ENCODE measurements at places on chromosomes 5 and 9.

- DNase-seq = no peak
These were observed 6.9 kb downstream of the MRPS27 start for GRCh38 chr5:72313141-72313540.

DNA sequence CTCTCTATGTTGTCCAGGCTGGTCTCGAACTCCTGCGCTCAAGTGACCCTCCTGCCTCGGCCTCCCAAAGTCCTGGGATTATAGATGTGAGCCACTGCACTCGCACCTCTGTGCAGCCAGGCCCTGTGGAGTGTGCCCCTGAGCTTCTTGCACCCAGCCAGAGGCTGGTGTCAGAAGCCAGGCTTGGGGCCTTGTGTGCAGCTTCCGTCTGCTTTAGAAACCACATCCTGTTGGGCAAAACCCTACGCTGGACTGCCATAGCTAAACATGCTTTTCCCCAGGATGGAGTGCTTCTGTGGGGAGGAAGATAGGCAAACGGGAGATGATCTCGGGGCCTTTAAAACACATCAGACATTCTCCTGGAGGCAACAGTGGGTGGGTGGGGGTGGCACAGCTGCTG, 40.1 kb downstream of the PRRT1B start:
- peak; percentile 36 for DNase-seq

GRCh38 chr5:153445875-153446579, 44.4 kb upstream of the GRIA1 start:
- DNase-seq = no peak

GRCh38 chr5:54446379-54446732, 9.1 kb upstream of the HSPB3 start:
- no peak for DNase-seq

DNA sequence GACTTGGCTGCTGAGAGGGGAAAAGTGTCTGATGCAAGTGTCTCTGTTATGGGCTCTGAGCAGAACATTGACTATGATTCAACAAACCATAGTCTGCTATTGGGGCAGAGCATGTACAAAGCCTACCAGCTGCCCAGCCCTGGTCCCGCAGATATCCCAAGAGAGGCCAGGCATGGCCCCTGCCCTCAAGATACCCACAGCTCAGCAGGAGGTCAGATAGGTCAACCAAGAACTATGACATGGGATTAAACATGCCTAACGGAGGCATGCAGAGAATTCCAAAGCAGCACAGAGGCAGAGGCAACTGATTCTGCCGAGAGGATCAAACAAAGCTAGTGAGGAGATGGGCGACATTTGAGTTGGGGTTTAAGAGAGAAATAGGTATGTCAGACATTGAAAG, 39.9 kb upstream of the CPLX2 start:
- DNase-seq = no peak

GRCh38 chr5:145976431-145977155, 40.2 kb downstream of the SH3RF2 start:
- DNase-seq = no peak

DNA sequence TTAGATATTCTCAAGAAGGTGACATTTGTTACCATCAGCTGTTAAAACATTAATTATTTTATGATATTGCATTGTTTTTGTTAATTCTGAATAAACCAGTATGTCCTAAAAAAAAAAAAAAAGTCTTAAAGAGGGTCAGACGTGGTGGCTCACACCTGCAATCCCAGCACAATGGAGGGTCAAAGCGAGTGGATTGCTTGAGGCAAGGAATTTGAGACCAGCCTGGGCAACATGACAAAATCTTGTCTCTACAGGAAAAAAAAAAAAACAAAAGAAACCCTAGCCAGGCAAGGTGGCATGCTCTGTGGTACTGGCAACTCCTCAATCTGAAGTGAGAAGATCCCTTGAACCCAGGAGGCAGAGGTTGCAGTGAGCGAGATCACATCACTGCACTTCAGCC, 46.8 kb downstream of the CYLC2 start:
- DNase-seq = no peak

- no peak for DNase-seq
These were observed 11.5 kb downstream of the HMGCS1 start for GRCh38 chr5:43301653-43302091.

- DNase-seq = no peak
These were observed 405.3 kb downstream of the TLE4 start for GRCh38 chr9:79977074-79977435.

- DNase-seq = peak; percentile 34
These were observed 12.1 kb downstream of the PDCL start for GRCh38 chr9:122816163-122816867.

GRCh38 chr9:124739360-124739759, 31.8 kb downstream of the NR6A1 start:
- no peak for DNase-seq

DNA sequence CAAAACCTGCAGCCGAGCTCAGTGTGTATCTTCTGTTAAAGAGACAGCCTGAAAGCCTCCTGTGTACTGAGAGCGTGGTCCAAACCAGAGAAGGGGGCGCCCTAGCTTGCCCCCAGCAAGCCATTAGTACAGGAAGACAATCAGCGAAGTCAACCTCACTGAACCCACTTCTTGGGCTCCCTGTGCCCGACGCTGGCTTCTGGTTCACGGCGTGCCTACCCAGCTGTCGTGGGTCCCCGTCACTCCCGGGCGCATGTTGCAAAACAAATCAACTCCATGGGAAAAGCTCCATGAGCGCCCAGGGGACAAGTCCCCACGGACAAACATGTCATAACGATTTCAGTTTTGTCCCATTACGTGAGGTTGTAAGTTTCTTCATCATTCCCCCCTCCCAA, 326.9 kb downstream of the SH3GL2 start:
- DNase-seq = no peak

GRCh38 chr9:357560-357959, 142.9 kb downstream of the DOCK8 start:
- no peak for DNase-seq

GRCh38 chr9:94801681-94802080, 75.2 kb downstream of the AOPEP start:
- DNase-seq = no peak

DNA sequence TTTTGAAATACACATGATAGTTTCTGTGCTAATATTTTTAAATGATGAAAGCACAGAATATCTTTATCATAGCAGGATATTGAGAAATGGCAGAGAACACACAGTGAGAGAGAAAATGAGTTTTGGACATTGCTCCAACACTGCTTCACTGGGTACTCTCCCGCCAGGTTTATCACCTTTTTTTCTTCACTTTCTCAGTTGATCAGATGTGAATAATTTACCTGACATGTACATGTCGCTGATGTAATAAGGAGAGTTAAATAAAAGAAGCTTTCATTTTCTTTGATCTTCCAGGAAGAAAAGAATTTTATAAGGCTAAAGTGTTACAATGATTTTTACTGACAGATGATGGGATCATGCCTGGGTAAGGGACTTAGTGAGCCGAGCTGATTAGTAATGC, 134.5 kb downstream of the ALDH1A1 start:
- no peak for DNase-seq

- DNase-seq = peak; percentile 16
These were observed 41.0 kb upstream of the MTAP start for GRCh38 chr9:21761309-21761901.

- no peak for DNase-seq
These were observed 1061.7 kb upstream of the WWC1 start for GRCh38 chr5:167229751-167230150.

DNA sequence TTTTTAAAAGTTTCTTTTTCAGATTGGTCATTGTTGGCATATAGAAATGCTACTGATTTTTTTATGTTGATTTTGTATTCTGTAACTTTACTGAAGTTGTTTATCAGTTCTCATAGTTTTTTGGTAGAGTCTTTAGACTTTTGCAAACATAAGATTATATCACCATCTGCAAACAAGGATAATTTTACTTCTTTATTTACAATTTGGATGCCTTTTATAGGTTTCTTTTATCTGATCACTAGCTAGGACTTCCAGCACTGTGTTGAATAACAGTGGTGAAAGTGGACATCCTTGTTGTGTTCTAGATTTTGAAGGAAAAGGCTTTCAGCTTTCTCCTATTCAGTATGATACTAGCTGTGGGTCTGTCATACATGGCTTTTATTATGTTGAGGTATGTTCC, 170.3 kb downstream of the WDR70 start:
- no peak for DNase-seq

- no peak for DNase-seq
These were observed 299.4 kb downstream of the ZSWIM6 start for GRCh38 chr5:61631438-61631941.

- DNase-seq = no peak
These were observed 284.5 kb downstream of the SH3GL2 start for GRCh38 chr9:17863213-17863883.

DNA sequence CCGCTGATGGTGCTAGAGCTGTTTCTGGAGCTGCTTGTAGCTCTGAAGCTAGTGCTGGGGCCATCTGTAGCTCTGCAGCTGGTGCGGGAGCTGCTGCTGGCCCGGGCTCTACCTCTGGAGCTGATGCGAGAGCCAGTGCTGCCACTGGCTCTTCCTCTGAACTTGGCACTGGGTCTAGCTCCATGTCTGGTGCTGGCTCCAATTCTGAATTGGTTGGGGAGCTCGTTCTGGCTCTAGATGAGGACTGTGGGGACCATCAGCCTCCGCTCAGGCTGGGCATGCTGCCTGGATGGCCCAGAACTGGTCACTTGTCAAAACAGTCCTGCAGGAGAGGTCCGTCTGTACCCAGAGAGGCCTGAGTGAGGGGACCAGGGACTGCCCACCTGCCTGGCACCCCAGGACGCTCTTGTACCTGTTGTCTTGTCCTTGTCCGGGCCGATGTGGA, 21.5 kb downstream of the OBP2B start:
- DNase-seq = no peak

- DNase-seq = no peak
These were observed 31.8 kb upstream of the PWWP2A start for GRCh38 chr5:160151017-160151416.

GRCh38 chr5:3282841-3283240, 312.8 kb upstream of the IRX1 start:
- no peak for DNase-seq

- no peak for DNase-seq
These were observed 7.3 kb downstream of the RNF14 start for GRCh38 chr5:141976176-141976575.

DNA sequence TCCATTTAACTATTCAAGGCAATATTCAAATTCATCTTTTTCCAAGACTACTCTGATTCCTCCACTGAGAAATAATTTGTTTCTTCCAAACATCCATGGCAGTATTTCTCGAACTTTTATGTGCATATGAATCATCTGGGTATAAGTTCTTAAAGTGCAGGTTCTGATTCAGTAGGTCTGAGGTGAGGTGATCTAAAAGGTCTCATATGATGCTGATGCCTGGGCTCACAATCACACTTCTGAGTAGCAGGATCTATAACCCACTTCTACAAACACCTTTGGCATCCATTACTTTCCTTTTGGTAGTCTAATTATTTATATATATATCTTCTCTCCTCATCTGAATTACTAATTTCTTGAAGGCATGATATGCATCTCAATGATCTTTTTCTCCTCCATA, 7.2 kb downstream of the ERP44 start:
- DNase-seq = no peak

- no peak for DNase-seq
These were observed 37.8 kb downstream of the GABRP start for GRCh38 chr5:170821257-170821800.

DNA sequence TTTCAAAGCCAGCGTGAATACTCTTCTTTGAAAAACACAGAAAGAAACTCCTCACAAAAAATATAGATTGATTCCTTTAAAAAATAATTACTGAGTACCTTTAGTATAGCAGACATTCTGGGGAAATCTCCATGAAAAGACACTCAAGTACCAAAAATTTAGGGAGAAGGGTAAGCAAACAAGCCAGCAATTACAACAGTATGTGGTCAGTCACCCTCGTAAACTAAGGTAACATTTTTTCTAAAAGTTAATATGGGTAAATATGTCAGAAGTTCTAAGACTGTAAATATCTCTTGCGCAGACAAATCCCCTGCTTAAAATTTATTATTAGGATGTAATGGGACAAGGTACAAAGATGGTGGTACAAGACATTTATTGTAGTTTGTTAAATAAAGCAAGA, 102.0 kb upstream of the PTGER4 start:
- no peak for DNase-seq

DNA sequence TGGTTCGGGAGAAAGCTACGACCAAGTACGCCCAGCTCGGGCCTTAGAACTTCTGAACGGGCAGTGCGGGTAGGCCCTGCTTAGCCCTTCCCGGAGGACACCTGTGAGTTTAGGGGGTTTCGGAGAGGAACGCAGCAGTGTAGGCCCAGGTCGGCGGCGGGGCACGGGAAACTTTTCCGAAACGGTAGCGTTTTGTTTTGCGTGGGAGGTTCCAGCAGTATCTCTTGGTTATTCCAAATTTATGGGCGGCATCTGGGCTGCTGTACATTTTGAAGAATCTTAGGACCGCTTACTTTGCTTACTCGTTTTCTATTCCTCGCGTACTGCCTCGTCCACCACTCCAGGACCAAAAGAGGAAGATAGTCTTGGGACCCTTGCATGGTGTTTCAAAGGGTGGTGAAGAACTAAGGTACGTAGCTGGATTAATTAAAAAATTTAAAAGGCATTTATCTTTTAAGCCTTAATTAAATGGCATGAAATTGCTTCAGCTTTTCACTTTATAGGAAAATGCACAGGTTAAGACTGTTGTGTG, 492 bp downstream of the TENT2 start:
- DNase-seq = no peak

DNA sequence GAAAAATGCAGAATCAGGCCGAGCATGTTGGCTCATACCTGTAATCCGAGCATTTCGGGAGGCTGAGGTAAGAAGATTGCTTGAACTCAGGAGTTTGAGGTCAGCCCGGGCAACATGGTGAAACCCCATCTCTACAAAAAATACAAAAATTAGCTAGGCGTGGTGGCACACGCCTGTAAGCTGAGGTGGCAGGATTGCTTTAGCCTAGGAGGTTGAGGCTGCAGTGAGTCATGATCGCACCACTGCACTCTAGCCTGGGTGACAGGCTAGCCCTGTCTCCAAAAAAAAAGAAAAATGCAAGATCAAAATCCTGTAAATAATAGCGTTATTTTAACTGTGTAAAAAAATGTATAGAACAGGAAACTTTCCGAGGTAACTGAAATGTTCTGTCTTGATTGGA, 39.4 kb downstream of the RNF44 start:
- DNase-seq = no peak

DNA sequence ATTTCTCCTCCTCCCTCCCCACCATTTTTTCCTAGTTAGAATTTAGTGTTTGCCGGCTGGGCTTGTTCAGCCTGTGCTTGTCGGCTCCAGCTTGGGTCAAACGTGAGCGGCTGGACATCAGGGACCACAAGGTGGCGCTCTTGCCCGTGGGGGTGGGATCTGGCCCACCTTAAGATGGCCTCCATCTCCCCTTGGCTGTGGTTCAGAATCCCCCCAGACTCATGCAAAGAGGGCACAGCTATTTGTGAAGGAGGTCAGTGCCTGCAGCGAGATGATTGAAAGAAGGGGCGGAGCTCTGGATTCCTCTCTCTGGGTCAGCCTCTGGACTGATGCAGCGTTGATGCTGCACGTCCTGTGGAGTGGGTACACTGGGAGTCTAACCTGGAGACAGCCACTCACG, 283.3 kb upstream of the TUT7 start:
- DNase-seq = peak; percentile 28

GRCh38 chr9:95516734-95517558, at the start of gene PTCH1:
TSS of gene PTCH1 (minus strand) at chr9:95516971.
- peak; percentile 55 for DNase-seq

GRCh38 chr5:109611505-109611904, 78.2 kb upstream of the MAN2A1 start:
- no peak for DNase-seq

GRCh38 chr9:128732576-128732975, 8.6 kb upstream of the ZDHHC12 start:
- DNase-seq = no peak

- no peak for DNase-seq
These were observed 88.8 kb upstream of the PITX1 start for GRCh38 chr5:135122797-135123196.

GRCh38 chr5:3835811-3836210, 240.2 kb downstream of the IRX1 start:
- no peak for DNase-seq

Measured in activated naive CD8-positive, alpha-beta T cell treated with anti-CD3 and anti-CD28 coated beads, Interleukin-2, amount 50 U/mL, for 24 hours (primary cell).